Stimulated activated CD4-positive, alpha-beta T cell treated with anti-CD3 and anti-CD28 coated beads, Interleukin-1b, Interleukin-23, amount 100 ng/mL, for 1 hour (primary cell): ENCODE measurements at places on chromosomes 7 and 10.

- DNase-seq: no peak
Measured at GRCh38 chr10:116164291-116164690, 108.7 kb downstream of the GFRA1 start.

GRCh38 chr10:77864151-77864851 lies 62.3 kb downstream of the DLG5 start:
- DNase-seq: no peak

DNA sequence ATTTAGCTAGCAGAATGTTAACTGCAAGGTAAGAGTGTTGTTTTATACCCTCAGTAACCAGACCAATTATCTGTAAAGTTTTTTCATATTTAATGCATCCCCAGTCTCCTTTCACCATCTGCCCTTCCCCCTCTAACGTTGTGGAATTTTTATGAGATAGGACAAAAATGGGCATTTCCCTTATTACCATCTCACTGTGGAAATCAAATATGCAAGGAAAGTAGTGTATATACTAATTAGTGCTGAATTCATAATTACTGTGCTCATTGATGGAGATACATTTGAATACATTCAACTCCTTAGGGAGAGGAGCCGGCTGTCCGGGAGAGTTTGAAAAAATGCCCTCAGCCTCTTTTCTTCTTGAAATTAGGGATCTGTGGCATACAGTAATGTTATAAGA lies 423.4 kb upstream of the MGMT start:
- no peak for DNase-seq

DNA sequence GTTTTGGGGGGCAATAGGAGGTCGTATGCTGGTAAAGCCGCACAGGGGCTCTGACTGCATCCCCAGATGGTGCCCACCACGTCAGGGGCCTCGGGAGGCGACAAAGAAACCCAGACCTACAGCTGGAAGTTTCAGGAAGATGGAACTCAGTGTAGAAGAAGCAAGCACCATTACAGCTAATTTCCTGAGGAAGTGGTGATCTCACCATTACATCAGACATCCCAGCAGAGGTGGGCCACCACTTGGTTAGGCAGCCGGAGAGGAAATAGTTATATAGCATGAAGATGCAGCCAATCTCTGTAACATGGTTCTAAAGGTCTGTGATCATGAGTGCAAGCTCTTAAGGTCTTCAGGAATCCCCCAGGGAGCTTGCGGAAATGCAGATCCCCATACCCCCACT lies 127.3 kb upstream of the PCBD1 start:
- DNase-seq: no peak

DNA sequence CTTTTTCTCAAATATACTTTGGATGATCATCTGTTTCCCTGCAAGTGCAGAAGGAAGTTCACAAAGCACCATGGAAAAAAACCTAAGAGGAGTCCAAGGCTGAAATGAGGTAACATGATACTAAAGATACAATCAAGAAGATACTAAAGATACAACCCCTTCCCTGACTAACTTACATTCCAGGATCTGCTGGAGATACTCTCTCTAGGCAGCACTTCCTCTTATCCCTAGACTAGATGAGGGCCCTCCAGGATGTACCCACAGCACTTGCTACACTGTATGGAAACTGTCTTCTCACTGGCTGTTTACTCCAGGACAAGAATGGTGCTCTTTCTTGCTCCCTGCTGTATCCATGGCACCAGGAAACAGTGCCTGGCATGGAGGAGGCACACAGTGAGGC lies 116.4 kb upstream of the NFE2L3 start:
- no peak for DNase-seq

DNA sequence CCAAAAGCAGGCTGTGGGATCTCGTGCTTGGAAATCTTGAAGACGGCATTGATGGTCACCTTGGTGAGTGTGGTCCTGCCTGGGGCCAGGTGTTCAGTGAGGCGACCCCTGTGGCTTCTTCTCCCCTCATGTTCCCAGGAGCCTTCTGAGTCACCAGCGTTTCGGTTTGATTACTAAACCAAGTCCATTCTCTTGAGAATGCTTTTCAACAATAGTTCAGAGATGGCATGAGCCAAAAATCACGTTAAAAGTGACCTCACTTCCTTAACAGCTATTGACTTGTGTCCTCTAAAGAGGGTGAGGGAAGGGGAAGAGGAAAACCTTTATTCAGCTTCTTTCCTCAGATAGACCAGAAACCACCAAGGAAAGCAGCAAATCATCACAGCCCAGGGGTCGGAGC lies 315.2 kb downstream of the GATA3 start:
- no peak for DNase-seq

- DNase-seq: no peak
Measured at GRCh38 chr10:91766676-91767075, 31.6 kb upstream of the TNKS2 start.

GRCh38 chr10:62054830-62055229 lies 153.3 kb downstream of the ARID5B start:
- DNase-seq: no peak

GRCh38 chr7:104861729-104862390 lies 152.1 kb upstream of the KMT2E start:
- no peak for DNase-seq

GRCh38 chr7:26343320-26343832 lies 51.7 kb downstream of the SNX10 start:
- no peak for DNase-seq

DNA sequence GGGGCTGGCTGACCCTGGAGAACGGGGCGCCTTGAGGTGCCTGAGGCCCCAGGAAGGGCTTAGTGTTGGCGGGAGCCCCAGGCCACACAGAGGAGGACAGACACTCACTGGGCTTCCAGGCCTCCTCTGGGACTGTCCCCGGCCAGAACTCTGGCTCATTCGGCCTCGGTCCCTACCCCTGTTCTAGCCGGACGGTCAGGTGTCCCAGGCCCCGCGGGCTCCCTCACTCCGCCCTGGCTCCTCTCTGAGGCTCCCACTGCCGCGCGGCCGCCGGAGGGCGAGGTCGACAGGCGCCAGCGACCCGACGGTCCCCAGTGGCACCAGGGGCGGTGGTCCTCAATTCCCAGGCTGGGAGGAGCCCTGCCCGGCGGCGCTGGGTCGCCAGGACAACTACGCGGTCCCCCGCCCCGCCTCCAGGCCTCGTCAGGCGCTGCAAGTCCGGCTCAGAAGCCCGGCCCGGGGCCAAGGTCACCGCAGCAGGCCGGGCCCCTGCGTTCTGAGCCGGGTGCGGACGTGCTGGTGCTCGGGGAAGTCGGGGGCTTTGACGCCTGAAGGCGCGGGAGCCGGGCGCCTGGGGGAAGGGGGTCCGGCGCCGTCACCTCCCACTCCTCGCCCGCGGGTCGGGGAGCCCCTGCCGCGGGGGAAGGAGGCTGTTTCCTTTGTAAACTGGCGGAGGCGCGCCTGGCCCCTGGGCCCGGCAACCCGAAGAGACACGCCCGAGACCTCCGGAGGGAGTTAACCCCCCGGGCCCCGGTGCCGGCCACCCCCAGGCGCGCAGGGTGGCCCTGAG lies 1.1 kb upstream of the PWWP2B start:
- no peak for DNase-seq

GRCh38 chr7:3760651-3761050 lies 459.6 kb downstream of the SDK1 start:
- DNase-seq: no peak

- no peak for DNase-seq
Measured at GRCh38 chr10:124864421-124865193, 63.0 kb downstream of the ABRAXAS2 start.

DNA sequence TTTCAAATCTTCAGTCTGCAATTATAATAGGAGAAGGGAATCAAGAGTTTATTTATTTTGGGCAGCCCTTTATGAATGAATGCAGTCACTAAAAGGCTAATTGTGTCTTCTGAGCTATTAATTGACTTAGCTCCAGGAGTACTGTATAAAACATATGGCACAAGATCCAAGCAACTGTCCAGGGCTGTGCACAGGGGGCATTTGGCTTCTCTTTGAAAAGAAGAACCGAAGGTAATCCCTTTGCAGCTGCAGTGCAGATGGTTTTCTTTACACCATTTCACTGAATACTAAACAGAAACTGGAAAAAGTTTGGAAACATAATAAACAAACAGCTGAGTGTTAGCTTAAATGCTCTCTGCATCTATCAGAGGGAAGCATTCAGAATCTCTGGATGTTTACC lies 282.6 kb upstream of the LRRN3 start:
- no peak for DNase-seq

DNA sequence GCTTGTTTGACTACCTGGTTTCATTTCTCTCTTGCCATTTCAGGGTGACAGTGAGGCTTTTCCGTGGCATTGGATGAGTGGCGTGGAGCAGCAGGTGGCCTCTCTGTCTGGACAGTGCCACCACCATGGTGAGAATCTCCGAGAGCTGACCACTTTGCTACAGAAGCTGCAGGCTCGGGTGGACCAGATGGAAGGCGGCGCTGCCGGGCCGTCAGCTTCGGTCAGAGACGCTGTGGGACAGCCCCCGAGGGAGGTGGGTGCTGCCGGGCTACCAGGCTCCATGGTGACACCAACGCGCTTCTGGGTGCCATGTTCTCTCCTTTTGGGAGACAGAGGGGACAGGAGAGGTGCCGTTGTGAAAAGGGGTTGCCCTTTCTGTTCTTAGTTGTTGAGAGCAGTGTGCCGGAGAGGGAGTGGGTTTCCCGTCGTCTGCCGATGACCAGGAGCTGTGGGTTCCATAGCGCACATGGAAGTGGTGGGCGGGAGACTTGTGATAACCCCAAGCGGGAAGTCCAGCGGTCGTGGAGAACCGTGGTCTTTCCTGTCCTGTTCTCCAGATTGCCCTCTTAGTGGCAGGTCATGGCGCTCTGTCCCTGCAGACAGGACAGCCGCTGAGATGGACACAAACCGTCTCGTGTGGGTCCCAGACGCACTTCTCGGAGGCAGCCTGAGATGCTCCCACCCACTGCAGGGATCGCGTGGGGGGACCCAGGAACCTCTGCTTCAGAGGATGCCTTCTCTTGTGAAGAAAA lies 21.3 kb downstream of the SUN1 start:
- DNase-seq: no peak

- DNase-seq: no peak
Measured at GRCh38 chr10:70699659-70700174, 27.4 kb downstream of the ADAMTS14 start.

- DNase-seq: no peak
Measured at GRCh38 chr10:100709146-100710082, 36.0 kb upstream of the PAX2 start.

GRCh38 chr7:48035967-48036478 lies 680 bp downstream of the C7orf57 start:
- DNase-seq: no peak

DNA sequence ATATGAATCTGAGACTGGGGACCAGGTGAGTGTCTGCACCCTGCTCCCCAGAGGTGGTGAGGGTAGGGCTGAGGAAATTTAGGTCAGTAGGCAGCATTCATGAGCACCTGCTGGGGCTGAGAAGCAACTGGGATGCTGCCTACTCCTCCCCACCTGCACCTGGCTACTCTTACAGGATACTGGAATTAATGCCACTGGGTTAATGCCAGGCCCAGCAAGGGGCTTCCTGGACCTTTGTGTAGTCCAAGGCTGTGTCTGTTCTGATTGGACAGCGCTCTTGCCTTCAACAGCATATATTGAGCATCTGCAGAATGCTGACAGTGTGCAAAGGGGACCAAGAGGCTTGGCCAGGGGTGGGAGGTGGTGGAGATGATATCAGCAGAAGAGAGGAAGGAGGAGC lies 32.1 kb downstream of the ADCYAP1R1 start:
- no peak for DNase-seq

- DNase-seq: no peak
Measured at GRCh38 chr7:81810476-81811155, 40.8 kb upstream of the HGF start.

GRCh38 chr10:114492351-114493037 lies 88.2 kb upstream of the AFAP1L2 start:
- DNase-seq: no peak

DNA sequence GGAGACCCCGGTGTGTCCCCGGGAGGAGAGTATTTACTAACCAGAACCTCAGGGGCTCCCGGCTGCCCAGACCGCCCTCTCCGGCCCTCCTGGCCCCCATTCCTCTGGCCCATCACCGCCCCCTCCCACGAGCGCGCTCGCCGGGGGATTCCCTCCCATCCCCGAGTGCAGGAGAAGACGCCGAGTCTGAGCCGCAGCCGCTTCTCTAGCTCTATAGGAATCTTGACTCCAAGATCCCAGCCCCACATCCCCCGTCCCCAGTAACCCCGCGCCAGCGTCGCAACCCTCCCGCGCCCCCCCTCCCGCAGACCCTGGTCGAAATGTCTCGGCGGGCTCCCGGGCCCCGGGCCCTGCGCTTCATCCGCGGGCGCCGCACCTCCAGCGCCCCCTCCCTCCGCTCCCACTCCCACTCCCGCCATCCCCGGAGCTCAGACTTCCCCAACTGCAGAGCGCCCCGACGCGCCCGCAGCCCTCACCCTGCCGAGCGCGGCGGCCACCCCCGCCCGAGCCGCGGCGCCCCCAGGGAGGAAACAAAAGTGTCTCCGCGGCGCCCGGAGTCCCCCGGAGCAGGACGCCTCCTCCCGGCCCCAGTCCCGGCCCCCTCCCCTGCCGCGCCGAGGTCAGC lies 541 bp downstream of the ELMO1 start:
- no peak for DNase-seq

- DNase-seq: no peak
Measured at GRCh38 chr10:44334621-44335184, 50.2 kb downstream of the CXCL12 start.

DNA sequence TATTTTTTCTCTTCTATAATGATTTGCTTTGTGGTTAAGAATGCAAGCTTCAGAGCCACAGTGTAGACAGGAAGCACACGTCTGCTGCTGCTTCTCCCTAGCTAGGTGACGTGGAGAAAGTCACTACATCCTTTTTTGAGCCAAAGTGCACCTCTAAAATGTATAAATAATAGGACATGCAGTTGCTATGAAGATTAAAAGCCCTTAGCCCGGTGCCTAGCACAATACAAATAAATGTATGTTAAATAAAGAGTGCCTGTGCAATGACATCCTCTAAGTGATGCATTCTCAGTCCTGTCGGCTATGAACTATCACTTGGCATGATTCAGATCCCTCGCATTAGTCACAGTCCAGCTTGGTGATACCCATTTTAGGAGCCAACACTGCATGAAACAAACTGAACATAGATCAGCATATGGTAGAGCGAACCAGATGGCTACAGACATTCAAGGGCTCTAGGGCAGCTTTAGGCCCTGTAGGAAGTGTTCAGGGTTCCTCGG lies 4.8 kb upstream of the TRDMT1 start:
- no peak for DNase-seq

DNA sequence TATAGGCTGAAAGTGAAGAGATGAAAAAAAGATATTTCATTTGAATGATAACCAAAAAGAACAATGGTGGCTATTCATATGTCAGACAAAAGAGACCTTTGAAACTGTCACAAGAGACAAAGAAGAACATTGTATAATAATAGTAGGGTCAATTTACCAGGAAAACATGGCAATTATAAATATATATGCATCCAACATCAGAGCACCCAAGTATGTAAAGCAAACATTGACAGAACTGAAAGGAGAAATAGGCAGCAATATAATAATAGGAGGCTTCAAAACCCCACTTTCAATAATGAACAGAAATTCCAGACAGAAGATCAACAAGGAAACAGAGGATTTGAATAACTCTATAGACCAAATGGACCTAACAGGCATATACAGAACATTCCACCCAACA lies 876.2 kb downstream of the GRID1 start:
- no peak for DNase-seq
